ENCODE measurements at places on chromosomes 5 and 9.

GRCh38 chr9:101469026-101469425 lies 33.5 kb upstream of the ALDOB start:
- DNase-seq = no peak
- H3K36me3 ChIP-seq = no peaks in the 10 kb centered on the region
- peaks cover 28% of the 10 kb centered on the region for H3K27me3 ChIP-seq

GRCh38 chr5:74631081-74631953 lies 9.2 kb downstream of the ENC1 start:
- H3K36me3 ChIP-seq = no peaks in the 10 kb centered on the region
- peaks cover 9% of the 10 kb centered on the region for H3K4me1 ChIP-seq
- no peaks in the 10 kb centered on the region for H3K27me3 ChIP-seq
- DNase-seq = no peak
- peak overlapping the region; percentile 52 for H3K27ac ChIP-seq
- no peak overlapping the region for H3K4me3 ChIP-seq

DNA sequence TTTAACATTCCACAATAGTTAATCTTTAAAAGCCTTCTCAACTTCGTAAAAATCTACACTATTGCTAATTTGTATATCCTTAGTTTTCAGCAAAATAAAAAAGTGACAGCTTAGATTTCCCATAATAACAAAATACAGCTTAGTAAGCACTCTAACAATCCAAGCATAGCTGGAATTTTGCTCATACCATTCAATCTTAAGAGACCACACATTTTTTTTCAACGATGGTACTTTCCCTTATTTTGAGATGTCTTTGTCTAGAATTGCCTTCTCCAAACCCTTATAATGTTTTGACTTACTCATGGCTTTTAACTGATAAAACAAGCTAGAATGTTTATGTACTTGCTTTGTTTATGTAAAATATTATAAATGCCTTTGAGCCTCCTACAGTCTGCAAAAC lies 65.6 kb downstream of the HOMER1 start:
- no peaks in the 10 kb centered on the region for H3K36me3 ChIP-seq
- no peak for DNase-seq
- H3K4me1 ChIP-seq = no peaks in the 10 kb centered on the region
- H3K27me3 ChIP-seq = no peaks in the 10 kb centered on the region
- no peak overlapping the region for H3K4me3 ChIP-seq

DNA sequence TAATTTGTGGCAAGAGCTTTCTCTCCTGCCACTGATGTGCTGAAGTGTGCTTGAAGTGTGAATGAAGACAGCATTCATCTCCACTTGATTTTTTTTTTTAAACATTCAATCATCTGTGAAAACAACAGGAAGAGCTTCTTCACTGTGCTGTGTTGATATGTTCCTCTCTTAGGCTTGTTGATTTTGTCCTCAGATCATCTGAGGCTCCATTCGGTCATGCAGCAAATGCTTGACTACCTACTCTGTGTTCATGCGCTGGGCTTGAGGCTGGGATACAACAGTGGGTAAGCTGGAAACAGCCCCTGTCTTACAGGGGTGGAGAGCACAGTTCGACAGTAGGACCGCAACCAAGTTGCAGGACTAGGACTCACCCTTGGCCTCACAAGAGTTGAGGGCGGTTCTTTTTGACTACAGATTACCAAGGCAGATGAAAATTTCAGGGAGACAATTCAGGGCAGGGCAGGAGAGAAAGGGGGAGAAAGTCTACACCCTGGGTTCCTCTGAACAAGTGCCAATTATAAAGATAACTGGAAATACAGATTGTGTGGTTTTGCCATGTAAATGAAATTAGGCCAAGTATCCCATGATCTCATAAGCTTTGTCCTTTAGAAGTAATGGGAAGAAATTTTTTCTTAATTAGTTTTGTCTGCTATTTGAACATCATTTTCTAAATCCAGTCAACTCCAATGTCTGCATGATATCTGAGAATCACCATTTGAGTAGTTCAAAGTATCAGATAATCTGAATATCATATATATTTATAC lies 31.0 kb upstream of the F2R start:
- no peaks in the 10 kb centered on the region for H3K4me1 ChIP-seq
- H3K27me3 ChIP-seq = no peaks in the 10 kb centered on the region
- DNase-seq = no peak
- no peak overlapping the region for H3K4me3 ChIP-seq
- H3K27ac ChIP-seq = no peak overlapping the region

DNA sequence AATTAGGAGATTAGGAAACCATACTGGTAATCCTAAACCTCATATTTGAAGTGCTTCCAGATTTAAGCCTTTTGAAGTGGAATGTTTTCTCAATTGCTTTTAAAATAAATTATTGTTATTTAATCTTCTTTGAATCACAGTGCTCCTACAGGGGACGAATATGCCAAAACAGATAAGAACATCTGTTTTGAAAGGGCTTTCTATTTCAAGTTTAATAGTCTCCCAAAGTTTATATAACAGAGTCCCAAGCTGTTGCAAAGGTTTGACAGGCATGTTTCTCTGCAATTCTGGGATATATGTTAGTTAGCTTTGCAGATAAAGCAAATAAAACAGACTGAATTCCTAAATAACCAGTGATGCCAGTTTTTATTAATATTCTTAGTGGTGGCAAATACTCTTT lies 803.7 kb downstream of the TLE4 start:
- H3K36me3 ChIP-seq = no peaks in the 10 kb centered on the region
- H3K27me3 ChIP-seq = no peaks in the 10 kb centered on the region
- no peak for DNase-seq
- no peak overlapping the region for H3K27ac ChIP-seq

GRCh38 chr5:75964008-75964407 lies 119.2 kb upstream of the SV2C start:
- H3K27ac ChIP-seq = no peak overlapping the region
- no peaks in the 10 kb centered on the region for H3K36me3 ChIP-seq
- peaks cover 6% of the 10 kb centered on the region for H3K27me3 ChIP-seq
- H3K4me3 ChIP-seq = no peak overlapping the region
- no peaks in the 10 kb centered on the region for H3K4me1 ChIP-seq
- DNase-seq = no peak

- peaks cover 43% of the 10 kb centered on the region for H3K36me3 ChIP-seq
- no peak overlapping the region for H3K4me3 ChIP-seq
- peaks cover 3% of the 10 kb centered on the region for H3K4me1 ChIP-seq
- H3K27ac ChIP-seq = no peak overlapping the region
- no peaks in the 10 kb centered on the region for H3K27me3 ChIP-seq
Measured at GRCh38 chr5:206406-206805, 11.5 kb downstream of the CCDC127 start.

DNA sequence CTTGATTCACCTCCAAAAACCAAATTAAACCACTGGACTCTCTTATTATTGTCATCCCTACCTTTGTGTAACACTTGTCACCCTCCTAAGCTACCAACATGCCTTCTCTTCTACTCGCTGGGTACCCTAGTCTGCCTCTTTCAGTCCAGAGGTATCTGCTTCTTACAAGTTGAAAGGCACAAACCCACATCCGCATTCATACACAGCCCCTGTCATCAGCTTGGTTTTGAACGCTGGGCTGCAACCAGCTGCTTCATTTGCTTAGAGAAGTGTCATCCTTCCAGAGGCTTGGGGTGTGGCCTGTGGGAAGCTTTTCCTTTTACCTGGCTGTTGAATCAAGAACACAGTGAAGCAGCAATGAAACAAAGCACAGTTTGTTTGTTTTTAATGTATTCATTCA lies 138.8 kb upstream of the WWC1 start:
- DNase-seq = no peak
- H3K36me3 ChIP-seq = no peaks in the 10 kb centered on the region
- H3K4me1 ChIP-seq = no peaks in the 10 kb centered on the region
- no peak overlapping the region for H3K27ac ChIP-seq
- H3K27me3 ChIP-seq = no peaks in the 10 kb centered on the region
- H3K4me3 ChIP-seq = no peak overlapping the region

DNA sequence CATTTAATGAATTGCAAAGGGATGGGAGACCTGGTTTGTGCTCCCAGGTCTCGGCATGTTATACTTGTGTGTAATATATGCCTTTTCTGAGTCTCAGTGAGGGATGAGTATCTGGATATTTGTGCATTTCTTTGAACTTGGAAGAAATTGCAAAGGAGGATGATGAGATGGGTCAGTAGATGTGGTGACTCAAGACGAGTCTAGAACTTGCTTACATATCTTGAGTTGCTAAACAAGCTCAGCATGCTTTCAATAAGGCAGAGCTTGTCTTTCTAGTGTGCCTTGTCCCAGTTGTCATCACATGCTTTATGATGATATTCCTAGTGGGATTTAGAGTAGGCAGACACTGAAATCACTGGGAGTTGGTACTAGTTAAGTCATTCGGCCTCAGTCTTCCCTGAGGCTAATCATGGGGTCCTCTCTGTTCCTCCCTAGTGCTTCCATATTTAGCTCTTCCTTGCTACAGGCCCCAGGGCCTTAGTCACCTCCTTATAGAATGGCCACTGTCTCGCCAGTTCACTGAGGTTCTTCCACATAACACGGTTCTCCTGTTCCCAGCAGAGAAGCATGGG lies 222.3 kb downstream of the ARRDC3 start:
- H3K36me3 ChIP-seq = no peaks in the 10 kb centered on the region
- no peak for DNase-seq
- peaks cover 11% of the 10 kb centered on the region for H3K4me1 ChIP-seq
- H3K4me3 ChIP-seq = no peak overlapping the region
- H3K27me3 ChIP-seq = no peaks in the 10 kb centered on the region

DNA sequence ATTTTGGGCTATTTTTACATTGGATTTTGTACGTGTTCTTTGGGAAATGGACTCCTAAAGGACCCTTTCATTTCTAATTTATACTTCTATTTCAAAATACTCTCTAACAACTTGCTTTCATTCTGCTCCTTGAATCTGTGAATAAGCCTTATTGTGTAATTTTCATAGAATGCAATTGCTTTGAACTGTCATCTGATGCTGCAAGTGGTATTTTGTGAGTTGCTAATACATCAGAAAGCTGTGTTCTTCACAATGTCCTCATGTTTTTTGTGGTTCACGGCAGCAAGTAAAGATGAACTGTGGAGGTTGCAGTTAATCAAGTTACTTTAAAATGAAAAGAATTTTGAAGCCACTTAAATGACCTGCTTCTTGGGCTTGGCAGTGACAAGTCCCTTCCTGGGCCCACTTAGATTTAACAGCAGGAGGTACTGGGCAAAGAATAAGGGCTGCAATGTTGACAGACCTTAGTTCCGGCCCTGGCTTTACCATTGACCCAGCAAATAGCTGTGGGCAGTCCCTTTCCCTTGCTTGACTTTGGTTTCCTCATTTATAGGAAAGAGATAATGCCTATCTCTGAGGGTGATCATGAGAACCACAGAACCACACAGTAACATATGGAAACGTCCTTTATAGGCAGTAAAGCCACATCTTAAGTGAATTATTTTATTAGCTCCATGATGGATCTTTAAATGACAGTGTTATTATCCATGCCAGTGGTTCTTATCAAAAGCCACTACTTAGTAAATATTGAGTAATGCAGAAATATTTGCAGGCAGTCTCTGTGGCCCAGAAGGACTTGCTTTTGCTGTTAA lies 54.8 kb downstream of the IQGAP2 start:
- H3K36me3 ChIP-seq = peaks cover 16% of the 10 kb centered on the region
- no peak overlapping the region for H3K27ac ChIP-seq
- H3K4me3 ChIP-seq = no peak overlapping the region
- no peaks in the 10 kb centered on the region for H3K27me3 ChIP-seq

DNA sequence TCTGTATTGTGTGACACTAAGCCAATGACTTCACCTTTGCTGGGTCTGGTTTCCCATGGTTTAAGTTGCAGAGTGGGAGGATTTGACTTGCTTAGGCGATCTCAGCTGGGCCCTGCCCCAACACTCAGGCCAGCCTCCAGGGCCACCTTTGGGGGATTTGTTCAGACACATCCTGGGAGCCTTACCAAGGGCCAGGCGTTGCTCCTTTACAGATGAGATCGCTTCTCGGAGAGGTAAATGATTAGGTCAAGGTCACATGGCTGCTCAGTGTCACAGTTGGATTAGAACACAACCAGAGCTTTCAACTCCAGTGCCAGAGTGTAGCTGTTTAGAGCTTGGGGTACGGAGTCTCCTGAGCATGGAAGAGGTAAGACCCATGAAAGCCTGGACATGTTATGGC lies 57.5 kb downstream of the COL27A1 start:
- H3K36me3 ChIP-seq = no peaks in the 10 kb centered on the region
- no peaks in the 10 kb centered on the region for H3K4me1 ChIP-seq
- no peak overlapping the region for H3K27ac ChIP-seq
- no peak overlapping the region for H3K4me3 ChIP-seq

GRCh38 chr9:108534741-108535140 lies 321.0 kb downstream of the ACTL7B start:
- no peaks in the 10 kb centered on the region for H3K36me3 ChIP-seq
- no peak overlapping the region for H3K27ac ChIP-seq
- DNase-seq = no peak
- no peaks in the 10 kb centered on the region for H3K4me1 ChIP-seq
- no peak overlapping the region for H3K4me3 ChIP-seq

GRCh38 chr9:124730772-124731171 lies 40.3 kb downstream of the NR6A1 start:
- no peaks in the 10 kb centered on the region for H3K4me1 ChIP-seq
- DNase-seq = no peak
- H3K36me3 ChIP-seq = no peaks in the 10 kb centered on the region

GRCh38 chr5:116696366-116696765 lies 121.7 kb upstream of the SEMA6A start:
- no peaks in the 10 kb centered on the region for H3K36me3 ChIP-seq
- no peaks in the 10 kb centered on the region for H3K4me1 ChIP-seq
- no peak overlapping the region for H3K27ac ChIP-seq
- H3K4me3 ChIP-seq = no peak overlapping the region
- DNase-seq = no peak

DNA sequence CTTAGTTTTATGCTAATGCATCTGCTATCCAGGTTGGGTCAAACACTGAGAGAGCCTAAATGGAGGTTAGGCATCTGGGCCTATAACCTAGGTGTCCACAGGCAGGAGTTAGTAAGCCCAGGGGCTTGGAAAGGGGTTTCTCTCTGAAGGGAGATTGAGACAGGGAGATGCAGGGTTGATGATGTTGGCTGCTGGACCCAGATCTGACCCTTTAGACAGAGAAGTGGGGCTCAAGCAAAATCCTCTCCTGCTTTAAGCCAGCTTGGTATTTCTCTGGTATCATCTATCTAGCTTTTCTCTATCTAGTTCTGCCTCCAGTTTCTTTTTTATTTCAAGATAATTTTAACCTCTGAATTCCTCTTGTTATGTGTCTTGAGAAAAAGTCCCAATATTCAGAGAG lies 18.3 kb upstream of the ANKRD55 start:
- DNase-seq = no peak
- H3K4me1 ChIP-seq = no peaks in the 10 kb centered on the region
- H3K36me3 ChIP-seq = no peaks in the 10 kb centered on the region
- H3K4me3 ChIP-seq = no peak overlapping the region
- no peaks in the 10 kb centered on the region for H3K27me3 ChIP-seq
- H3K27ac ChIP-seq = no peak overlapping the region

DNA sequence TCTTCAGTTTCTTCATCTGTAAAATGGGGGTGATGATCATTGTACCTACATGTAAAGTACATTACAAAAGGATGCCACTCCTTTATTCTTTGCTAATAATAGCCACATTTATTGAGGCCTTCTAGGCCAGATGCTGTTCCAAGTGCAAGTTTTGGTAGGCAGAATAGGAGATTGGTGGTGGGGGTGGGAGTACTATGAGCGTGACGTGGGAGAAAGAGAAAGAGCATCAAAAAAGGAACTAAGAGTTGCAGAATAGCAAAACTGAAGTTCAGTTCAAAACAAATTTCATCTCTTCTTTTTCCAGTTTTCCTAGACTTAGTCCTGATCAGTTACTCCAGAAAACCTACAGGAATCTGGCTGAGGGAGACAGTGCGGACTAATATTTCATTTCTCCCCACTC lies 174.1 kb downstream of the SNX18 start:
- no peaks in the 10 kb centered on the region for H3K4me1 ChIP-seq
- H3K27me3 ChIP-seq = no peaks in the 10 kb centered on the region

All from CD4-positive, alpha-beta T cell (primary cell).